ENCODE measurements at places on chromosomes 13 and 19. TPM values are rescaled to one million over a fixed set of nuclear protein-coding genes. Genes with fewer than 3 reads are reported as not detected.

- H3K27me3 ChIP-seq, result no peaks in the 10 kb centered on the region
- H3K4me3 ChIP-seq, result no peak overlapping the region
- no peak for DNase-seq
- H3K36me3 ChIP-seq, result peaks cover 37% of the 10 kb centered on the region
- no peak overlapping the region for H3K27ac ChIP-seq
These were observed 24.4 kb downstream of the DHX34 start for GRCh38 chr19:47373246-47374240.

DNA sequence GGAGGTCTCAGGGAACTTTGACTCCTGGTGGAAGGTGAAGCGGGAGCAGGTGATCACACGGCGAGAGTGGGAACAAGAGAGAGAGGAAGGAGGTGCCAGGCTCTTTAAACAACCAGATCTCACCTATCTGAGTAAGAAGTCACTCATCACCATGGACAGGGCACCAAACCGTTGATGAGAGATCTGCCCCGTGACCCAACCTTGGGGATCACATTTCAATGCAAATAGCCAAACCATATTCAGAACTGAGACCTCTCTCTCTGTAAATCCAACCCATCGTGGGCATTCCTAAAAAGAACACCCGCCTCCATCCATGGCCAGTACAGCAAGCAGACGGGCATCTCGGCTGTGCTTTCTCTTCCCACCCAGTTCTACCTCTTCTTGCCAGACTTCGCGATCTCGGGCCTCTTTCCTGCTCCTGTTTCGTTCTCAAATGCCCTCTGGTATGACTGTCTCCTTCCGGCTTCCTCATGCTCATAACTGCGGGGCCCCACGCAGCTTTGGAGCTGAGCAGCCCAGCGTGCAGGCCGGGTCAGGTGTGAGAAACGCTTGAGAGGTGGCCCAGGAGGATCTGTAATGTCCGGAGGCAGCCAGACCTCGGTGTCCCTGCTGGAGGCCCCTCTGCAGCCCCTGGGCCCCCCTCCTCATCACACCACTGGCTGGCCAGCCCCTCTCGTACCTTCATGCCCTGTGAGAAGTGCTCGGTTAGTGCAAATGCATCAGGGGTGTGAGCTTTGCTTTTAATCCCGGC lies 97.0 kb upstream of the GPR183 start:
- peaks cover 22% of the 10 kb centered on the region for H3K4me1 ChIP-seq
- H3K27me3 ChIP-seq, result peaks cover 2% of the 10 kb centered on the region
- no peak overlapping the region for H3K4me3 ChIP-seq

DNA sequence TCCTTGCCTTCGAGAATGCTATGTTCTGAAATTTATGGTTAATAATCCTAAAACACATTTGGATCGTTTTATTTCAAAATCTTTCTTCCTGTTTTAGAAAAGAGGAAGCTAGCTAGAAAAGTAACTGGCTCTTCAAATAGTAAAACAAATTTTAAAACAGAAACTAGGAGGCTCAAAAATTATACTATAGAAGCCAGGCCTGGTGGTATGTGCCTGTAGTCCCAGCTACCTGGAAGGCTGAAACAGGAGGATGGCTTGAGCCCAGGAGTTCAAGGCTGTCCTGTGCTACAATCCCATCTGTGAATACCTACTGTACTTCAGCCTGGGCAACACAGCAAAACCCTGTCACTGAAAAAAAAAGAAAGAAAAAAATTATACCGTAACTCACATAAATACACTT lies 57.9 kb downstream of the ELF1 start:
- H3K4me1 ChIP-seq, result peaks cover 47% of the 10 kb centered on the region
- no peak for DNase-seq
- peak overlapping the region; percentile 81 for H3K27ac ChIP-seq
- peak overlapping the region; percentile 53 for H3K4me3 ChIP-seq
- no peaks in the 10 kb centered on the region for H3K27me3 ChIP-seq
- peaks cover 43% of the 10 kb centered on the region for H3K36me3 ChIP-seq

DNA sequence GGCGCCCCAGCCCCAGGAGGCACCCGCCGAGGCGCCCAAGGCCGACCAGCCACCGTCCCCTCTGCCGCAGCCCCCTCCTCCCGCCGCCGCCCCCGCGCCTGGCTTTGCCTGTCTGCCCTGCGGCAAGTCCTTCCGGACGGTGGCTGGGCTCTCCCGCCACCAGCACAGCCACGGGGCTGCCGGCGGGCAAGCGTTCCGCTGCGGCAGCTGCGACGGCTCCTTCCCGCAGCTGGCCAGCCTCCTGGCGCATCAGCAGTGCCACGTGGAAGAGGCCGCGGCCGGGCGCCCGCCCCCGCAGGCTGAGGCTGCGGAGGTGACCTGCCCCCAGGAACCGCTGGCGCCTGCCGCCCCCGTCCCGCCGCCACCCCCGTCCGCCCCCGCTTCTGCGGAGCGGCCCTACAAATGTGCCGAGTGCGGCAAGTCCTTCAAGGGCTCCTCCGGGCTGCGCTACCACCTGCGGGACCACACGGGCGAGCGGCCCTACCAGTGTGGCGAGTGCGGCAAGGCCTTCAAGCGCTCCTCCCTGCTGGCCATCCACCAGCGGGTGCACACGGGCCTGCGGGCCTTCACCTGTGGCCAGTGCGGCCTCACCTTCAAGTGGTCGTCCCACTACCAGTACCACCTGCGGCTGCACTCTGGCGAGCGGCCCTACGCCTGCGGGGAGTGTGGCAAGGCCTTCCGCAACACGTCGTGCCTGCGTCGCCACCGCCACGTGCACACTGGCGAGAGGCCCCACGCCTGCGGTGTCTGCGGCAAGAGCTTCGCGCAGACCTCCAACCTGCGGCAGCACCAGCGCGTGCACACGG lies 2.6 kb upstream of the NAT14 start:
- no peak overlapping the region for H3K4me3 ChIP-seq
- no peak overlapping the region for H3K27ac ChIP-seq
- H3K36me3 ChIP-seq, result peaks cover 6% of the 10 kb centered on the region
- peaks cover 21% of the 10 kb centered on the region for H3K4me1 ChIP-seq
- DNase-seq, result no peak
- H3K27me3 ChIP-seq, result no peaks in the 10 kb centered on the region

DNA sequence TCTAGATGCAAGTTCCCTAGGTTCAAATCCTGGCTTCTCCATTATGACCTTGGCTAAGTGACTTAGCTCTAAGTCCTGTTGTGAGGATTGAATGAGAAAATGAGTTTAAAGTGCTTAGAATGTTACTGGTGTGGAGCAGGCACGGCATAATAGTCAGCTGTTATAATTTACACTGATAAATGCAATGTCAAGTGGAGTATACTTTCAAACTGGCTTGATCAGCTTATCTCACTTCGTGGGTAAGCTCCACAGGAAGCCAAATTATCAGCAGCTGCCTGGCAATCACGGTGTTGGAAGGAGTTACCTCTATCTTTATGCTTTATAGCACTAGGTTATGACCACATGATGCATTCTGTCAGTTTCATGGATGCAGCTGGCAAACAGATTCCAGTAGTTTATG lies 272.8 kb downstream of the OLFM4 start:
- no peak overlapping the region for H3K27ac ChIP-seq
- no peak for DNase-seq
- no peaks in the 10 kb centered on the region for H3K4me1 ChIP-seq
- no peaks in the 10 kb centered on the region for H3K36me3 ChIP-seq

- no peak overlapping the region for H3K27ac ChIP-seq
- no peaks in the 10 kb centered on the region for H3K36me3 ChIP-seq
- H3K4me1 ChIP-seq, result no peaks in the 10 kb centered on the region
- DNase-seq, result no peak
- no peak overlapping the region for H3K4me3 ChIP-seq
- no peaks in the 10 kb centered on the region for H3K27me3 ChIP-seq
These were observed 24.7 kb downstream of the ARID3A start for GRCh38 chr19:950352-951066.

Gene RETN
- total RNA-seq, result not detected

Gene ABHD13
- total RNA-seq, result 8.0 TPM

Gene CD33
- total RNA-seq, result 8.7 TPM

Gene STXBP2
- 83.4 TPM for total RNA-seq

Gene PPFIA3
- total RNA-seq, result 4.5 TPM

Gene MYBPC2
- total RNA-seq, result 0.12 TPM

Gene OBI1
- 22.6 TPM for total RNA-seq

Gene PAK4
- total RNA-seq, result 14.8 TPM

Gene PSG3
- not detected for total RNA-seq

All from activated CD4-positive, alpha-beta T cell treated with anti-CD3 and anti-CD28 coated beads, Interleukin-2, amount 10 ng/mL, durations not matched to agents 24 days and 14 days (primary cell).